Right cardiac atrium (tissue), 5 donors: ENCODE measurements at places on chromosomes 16 and 17. TPM values are rescaled to one million over a fixed set of nuclear protein-coding genes. Genes with fewer than 3 reads are reported as not detected.

DNA sequence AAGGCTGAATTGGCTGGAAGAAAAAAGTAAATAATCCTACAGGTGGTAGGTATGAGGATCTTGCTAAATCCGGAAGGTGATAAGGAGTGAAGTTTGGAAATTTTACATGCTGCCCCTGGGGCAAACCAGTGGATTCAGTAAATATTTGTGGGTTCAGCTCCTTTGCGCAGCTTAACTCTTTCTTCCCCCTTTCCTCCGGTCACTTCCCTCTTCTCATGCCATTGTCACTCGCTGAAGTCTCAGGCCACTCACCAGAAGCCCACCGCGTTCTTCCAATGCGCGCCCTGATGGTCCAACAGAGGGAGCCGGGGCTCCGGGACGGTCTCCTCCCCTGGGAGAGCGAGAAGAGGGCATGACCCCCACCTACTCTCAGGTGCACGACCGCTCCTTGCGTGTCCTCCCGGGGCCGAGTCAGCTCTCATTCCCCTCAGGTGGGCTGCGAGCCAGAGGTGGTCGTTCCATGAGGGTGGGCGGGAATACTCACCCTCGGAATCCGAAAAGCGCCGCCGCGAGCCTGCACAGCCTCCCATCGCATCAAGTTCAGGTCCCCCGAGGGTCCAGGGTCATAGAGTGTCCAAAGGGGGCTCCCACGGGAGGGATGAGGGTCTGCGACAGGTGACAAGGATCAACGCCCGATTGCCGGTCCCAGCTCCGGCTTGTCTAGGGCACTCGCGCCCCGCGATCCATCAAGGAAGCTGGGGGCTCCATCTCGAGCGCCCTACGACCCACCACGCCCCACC, 474 bp downstream of the CLN3 start:
- DNase-seq = peak; percentile 77

DNA sequence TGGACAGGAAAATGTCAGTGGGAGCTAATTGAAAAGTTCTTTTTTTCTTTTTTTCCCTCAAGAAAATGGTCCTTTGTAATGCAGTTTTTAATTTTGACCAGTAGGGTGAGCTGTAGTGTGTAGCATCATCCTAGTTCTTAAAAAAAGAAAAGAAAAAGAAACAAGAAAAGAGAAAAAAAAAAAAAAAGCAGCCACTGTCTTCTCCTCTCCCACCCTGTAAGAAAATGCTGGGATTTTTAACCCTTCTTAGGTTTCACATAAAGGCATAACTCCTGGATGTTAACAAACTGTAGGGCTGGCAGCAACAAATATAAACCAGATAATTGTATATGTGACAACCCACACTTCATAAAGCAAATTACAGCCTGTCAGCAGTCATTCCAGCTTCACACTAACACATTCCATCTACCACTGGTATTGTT, 78.1 kb downstream of the SKAP1 start:
- DNase-seq = no peak

DNA sequence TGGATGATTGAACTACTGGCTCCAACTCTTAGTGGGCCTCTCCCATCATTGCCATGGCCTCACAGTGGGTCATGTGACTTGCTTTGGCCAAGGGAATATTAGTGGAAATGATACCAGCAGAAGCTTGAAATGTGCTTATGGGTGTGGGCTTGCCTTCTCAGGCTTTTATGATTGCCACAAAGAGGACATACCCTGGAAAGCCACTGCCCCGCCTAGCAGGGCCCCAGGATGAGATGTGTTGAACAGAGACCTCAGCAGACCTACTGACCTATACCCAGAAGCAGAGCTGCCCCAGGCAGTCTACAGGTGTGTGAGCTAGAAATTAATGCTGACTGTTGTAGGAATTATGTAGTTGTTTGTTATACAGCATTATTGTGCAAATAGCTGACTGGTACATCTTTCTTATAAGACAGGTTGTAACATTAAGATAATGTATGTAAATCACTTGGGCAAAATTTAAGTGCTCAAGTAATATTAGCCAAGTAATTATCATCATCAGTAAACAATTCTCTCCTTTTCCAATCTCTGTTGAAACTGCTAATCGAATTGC, 67.8 kb upstream of the CDH5 start:
- no peak for DNase-seq

- DNase-seq = no peak
These were observed 8.3 kb downstream of the FLII start for GRCh38 chr17:18250259-18250658.

- no peak for DNase-seq
These were observed 250.0 kb downstream of the ABCC12 start for GRCh38 chr16:47905771-47906170.

SLC16A11 gene
- polyA plus RNA-seq = 11.3 TPM

MPRIP gene
- 228 TPM for polyA plus RNA-seq

KRTAP4-5 gene
- polyA plus RNA-seq = not detected
